ENCODE measurements at places on chromosomes 5 and 9.

- no peaks in the 10 kb centered on the region for H3K4me1 ChIP-seq
- no peak overlapping the region for H3K4me3 ChIP-seq
- H3K36me3 ChIP-seq = no peaks in the 10 kb centered on the region
- no peak for DNase-seq
- H3K27ac ChIP-seq = no peak overlapping the region
These were observed 66.3 kb upstream of the ZBTB43 start for GRCh38 chr9:126738553-126738952.

DNA sequence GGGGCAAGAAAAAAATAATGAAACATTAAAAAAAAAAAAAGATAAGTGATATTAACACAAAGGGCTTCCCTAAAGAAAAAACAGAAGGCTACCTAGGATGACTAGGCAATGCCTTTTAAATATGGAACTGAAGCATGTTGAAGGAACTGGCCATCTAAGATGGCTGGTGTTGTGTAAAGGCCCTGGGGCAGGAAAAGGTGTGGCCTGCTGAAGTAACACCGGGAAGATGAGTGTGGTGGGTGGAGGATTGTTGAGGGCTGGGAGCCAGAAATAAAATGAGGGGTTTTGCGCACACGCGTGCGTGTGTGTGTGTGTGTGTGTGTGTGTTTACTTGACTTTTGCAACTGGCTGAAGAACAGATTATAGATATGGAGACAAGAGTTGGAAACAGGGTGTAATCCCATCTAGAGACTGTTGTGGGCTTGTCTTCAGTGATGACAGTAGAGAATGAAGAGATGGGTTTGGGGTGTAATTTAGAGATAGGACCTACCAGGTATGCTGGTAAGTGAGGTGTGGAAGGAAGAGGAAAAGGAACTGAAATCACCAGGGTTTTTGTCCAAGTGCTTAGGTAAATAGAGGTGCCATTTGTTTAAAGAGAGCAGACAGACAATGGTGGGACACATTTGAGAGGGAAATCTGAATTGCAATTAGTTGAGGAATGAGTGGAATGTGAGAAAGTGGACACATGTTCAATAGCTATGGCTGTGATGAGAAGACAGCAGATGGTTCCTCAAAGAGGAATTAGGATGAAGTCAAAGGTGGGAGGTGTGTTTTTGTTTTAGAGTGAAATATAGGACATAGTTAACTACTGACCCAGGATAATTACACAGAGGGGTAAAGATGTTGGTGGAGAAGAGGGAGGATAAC lies 33.9 kb downstream of the RAD23B start:
- no peaks in the 10 kb centered on the region for H3K27me3 ChIP-seq
- H3K36me3 ChIP-seq = peaks cover 68% of the 10 kb centered on the region
- H3K4me3 ChIP-seq = no peak overlapping the region
- H3K27ac ChIP-seq = no peak overlapping the region

GRCh38 chr9:97737429-97737828 lies 40.3 kb upstream of the XPA start:
- H3K4me1 ChIP-seq = peaks cover 6% of the 10 kb centered on the region
- H3K4me3 ChIP-seq = no peak overlapping the region
- no peak overlapping the region for H3K27ac ChIP-seq
- no peaks in the 10 kb centered on the region for H3K36me3 ChIP-seq
- peaks cover 11% of the 10 kb centered on the region for H3K27me3 ChIP-seq

- H3K36me3 ChIP-seq = no peaks in the 10 kb centered on the region
- DNase-seq = peak; percentile 70
- no peak overlapping the region for H3K4me3 ChIP-seq
- H3K27me3 ChIP-seq = no peaks in the 10 kb centered on the region
These were observed 31.4 kb upstream of the ANKRD55 start for GRCh38 chr5:56264417-56265025.

- H3K4me3 ChIP-seq = no peak overlapping the region
- H3K36me3 ChIP-seq = no peaks in the 10 kb centered on the region
- peak overlapping the region; percentile 45 for H3K27ac ChIP-seq
- no peaks in the 10 kb centered on the region for H3K27me3 ChIP-seq
These were observed 100.9 kb upstream of the APC start for GRCh38 chr5:112636751-112637150.

- peak overlapping the region; percentile 44 for H3K4me3 ChIP-seq
- no peak for DNase-seq
- no peaks in the 10 kb centered on the region for H3K27me3 ChIP-seq
- peak overlapping the region; percentile 68 for H3K27ac ChIP-seq
- peaks cover 35% of the 10 kb centered on the region for H3K4me1 ChIP-seq
These were observed 204.9 kb downstream of the MCTP1 start for GRCh38 chr5:95080030-95080429.

DNA sequence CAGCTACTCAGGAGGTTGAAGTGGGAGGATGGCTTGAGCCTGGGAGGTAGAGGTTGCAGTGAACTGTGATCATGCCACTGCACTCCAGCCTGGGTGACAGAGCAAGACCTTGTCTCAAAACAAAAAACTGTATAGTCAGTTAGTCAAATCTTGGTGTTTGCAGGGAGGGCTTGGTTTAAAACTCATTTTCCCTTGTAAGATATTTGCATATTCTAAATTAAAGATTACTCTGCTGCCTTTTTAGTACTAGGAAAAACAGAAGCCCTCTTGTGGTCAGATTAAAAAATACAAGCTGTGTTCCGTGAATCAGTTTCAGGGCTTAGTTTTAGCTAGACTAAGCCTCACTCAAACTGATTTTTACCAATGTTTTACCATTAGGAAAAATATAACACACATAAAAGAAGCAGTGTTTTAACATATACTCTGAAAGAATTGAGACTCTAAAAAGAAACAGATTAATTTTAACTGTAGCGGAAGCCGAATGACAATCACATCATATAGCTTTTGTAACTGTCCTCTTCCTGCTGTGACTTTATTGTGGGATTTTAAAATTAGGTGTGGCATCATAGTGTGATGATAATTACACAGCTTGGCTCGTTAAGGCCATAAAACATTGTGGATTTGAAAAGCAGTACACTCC lies 84.9 kb upstream of the BASP1 start:
- peak overlapping the region; percentile 87 for H3K27ac ChIP-seq
- no peaks in the 10 kb centered on the region for H3K27me3 ChIP-seq
- peak; percentile 95 for DNase-seq
- no peak overlapping the region for H3K4me3 ChIP-seq
- peaks cover 21% of the 10 kb centered on the region for H3K4me1 ChIP-seq

DNA sequence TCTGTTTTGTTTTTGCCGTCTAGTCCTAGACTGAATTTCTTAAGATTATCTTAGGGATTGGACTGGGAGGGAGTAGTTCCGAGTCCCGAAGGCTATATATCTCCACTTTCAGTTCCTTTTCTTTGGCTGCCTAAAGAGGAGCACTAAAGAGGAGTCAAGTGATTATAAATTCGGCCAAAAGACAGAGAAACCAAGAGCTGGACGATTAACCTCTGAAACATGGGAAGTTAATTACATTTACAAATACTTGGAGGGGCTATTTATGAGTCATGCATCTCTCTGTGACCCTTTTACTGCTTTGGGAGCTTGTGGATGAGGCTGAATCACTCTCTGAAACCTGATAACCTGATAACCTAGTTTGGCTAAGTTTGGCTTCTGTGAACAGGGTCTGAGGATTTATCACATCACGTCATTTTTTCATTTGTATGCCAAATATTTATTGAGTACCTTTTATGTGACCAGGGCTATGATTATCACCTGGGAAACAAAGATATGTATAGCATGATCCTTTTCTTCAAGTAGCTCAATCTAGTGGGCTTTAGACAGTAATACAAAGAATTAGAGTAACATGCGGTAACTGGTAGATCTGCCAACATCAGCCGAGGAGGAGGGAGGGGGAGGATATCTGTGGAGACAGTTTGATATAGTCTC lies 180.9 kb downstream of the CD180 start:
- H3K36me3 ChIP-seq = no peaks in the 10 kb centered on the region
- H3K4me3 ChIP-seq = no peak overlapping the region
- H3K4me1 ChIP-seq = no peaks in the 10 kb centered on the region
- H3K27me3 ChIP-seq = no peaks in the 10 kb centered on the region
- H3K27ac ChIP-seq = no peak overlapping the region

GRCh38 chr5:137203011-137203632 lies 296.0 kb downstream of the SPOCK1 start:
- no peak overlapping the region for H3K27ac ChIP-seq
- H3K36me3 ChIP-seq = no peaks in the 10 kb centered on the region
- no peaks in the 10 kb centered on the region for H3K4me1 ChIP-seq

DNA sequence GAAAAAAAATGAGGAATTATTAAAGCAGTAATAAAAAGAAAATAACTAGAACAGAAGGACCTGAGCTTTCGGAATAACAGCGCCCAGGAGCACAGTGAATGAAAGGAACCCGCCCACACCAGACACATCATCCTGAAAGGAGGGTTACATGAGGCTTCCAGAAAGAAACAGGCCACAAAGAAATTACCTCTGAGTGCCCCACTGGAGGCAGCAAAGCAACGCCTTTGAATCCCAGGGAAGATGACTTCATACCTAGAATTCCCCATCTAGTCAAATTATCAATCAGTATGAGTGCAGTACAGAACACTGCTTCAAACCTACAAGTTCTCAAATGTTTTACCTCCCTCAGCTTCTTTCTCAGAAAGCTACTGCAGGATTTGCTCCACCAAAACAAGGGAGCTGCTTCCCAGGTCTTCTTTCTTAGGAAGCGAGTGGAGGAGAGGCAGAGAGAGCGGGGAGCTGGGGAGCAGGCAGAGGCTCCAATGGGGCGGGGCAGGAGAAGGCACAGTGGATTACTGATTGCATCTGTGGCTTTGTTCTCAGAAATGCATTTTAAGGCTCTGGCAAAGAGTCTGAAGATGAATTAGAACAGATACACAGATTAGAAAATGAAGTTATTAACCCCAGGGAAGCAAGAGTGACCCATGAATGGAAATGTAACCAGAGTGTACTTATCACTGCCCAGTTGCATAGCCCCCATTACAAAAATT lies 87.1 kb downstream of the SEMA4D start:
- no peak overlapping the region for H3K27ac ChIP-seq
- no peaks in the 10 kb centered on the region for H3K27me3 ChIP-seq
- no peaks in the 10 kb centered on the region for H3K36me3 ChIP-seq
- H3K4me1 ChIP-seq = no peaks in the 10 kb centered on the region
- no peak for DNase-seq

GRCh38 chr5:64384765-64385164 lies 121.0 kb upstream of the RGS7BP start:
- peaks cover 7% of the 10 kb centered on the region for H3K27me3 ChIP-seq
- no peaks in the 10 kb centered on the region for H3K4me1 ChIP-seq
- H3K36me3 ChIP-seq = no peaks in the 10 kb centered on the region
- no peak overlapping the region for H3K27ac ChIP-seq
- H3K4me3 ChIP-seq = no peak overlapping the region
- peak; percentile 6 for DNase-seq

DNA sequence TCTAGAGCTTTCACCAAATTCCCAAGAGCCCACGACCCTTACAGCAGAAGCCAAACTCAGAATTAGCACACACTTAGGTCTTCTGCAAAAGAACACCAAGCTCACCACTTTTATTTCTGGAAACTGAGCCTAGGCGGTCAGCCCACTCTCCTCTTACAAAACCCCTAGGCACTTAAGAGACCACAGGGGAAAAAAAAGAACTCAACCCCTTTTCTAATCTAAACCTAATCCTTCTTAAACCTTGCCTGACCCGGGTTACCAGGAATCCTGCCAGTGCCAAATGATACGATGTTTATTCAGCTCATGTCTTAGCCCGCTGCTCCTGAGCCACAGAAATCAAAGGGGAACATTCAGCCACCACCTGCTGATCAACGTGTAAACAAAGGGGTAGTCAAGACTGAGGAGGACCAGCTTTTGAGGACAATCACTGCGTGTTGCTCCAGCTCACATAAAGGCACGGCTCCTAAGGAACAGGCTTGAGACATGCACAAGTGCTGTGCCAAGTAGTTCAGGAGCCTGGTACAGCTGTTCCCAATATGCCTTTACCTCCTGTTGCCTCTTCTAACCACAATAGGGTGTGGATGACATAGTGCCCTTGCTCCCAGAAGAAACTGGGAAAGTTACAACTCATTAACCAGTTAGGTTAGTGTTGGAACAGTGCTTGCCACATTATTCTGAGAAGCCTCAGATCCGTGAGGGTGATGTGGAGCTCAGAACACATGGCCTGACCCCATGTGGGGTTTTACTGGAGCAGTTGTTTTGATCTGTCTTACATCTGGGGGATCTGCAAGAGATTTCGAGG lies 49.3 kb downstream of the ZFAND5 start:
- H3K27ac ChIP-seq = peak overlapping the region; percentile 51
- H3K27me3 ChIP-seq = no peaks in the 10 kb centered on the region
- H3K36me3 ChIP-seq = no peaks in the 10 kb centered on the region
- no peak overlapping the region for H3K4me3 ChIP-seq

GRCh38 chr9:88075966-88076285 lies 62.3 kb downstream of the SPATA31C2 start:
- H3K27ac ChIP-seq = peak overlapping the region; percentile 78
- H3K27me3 ChIP-seq = no peaks in the 10 kb centered on the region
- no peak for DNase-seq
- H3K4me3 ChIP-seq = peak overlapping the region; percentile 53

GRCh38 chr5:128378196-128378595 lies 159.8 kb downstream of the FBN2 start:
- H3K27me3 ChIP-seq = peaks cover 4% of the 10 kb centered on the region
- H3K4me3 ChIP-seq = no peak overlapping the region
- H3K36me3 ChIP-seq = no peaks in the 10 kb centered on the region
- H3K4me1 ChIP-seq = no peaks in the 10 kb centered on the region
- H3K27ac ChIP-seq = no peak overlapping the region

DNA sequence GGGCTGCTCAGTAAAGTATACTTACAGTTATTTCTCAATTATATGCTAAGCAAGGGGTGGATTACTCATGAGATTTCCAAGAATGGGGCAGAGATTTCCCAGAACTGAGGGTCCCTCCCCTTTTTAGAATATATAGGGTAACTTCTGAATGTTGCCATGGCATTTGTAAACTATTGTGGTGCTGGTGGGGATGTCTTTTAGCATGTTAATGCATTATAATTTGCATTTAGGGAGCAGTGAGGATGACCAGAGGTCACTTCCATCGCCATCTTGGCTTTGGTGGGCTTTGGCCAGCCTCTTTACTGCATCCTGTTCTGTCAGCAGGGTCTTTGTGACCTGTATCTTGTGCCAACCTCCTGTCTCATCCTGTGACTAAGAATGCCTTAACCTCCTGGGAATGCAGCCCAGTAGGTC lies 35.5 kb downstream of the TTC1 start:
- peaks cover 10% of the 10 kb centered on the region for H3K36me3 ChIP-seq
- no peak overlapping the region for H3K27ac ChIP-seq
- H3K27me3 ChIP-seq = no peaks in the 10 kb centered on the region
- no peak overlapping the region for H3K4me3 ChIP-seq
- DNase-seq = no peak
- peaks cover 6% of the 10 kb centered on the region for H3K4me1 ChIP-seq

DNA sequence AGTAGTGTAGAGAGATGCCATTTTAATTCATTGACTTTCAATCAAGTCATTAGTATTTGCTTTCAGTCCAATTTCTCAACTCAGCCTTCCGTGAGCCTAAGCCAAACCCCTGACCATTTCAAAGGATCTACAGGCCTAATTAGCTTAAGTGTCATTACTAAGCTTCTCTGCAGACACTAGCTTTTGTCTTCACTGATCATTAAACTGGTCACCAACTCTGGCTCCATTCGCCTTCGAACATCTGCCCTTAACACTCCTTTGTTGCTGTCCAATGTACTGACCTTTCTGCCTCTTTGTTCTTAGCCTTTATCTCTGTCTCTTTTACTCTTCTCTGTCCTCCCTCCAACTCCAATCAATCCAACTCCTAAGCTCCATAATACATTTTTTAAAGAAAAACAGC lies 299.3 kb downstream of the DIRAS2 start:
- DNase-seq = no peak
- H3K36me3 ChIP-seq = no peaks in the 10 kb centered on the region
- no peak overlapping the region for H3K4me3 ChIP-seq
- H3K27ac ChIP-seq = no peak overlapping the region
- H3K4me1 ChIP-seq = no peaks in the 10 kb centered on the region
- H3K27me3 ChIP-seq = no peaks in the 10 kb centered on the region

GRCh38 chr5:161676103-161676502 lies 9.4 kb upstream of the GABRA6 start:
- no peak overlapping the region for H3K27ac ChIP-seq
- peak; percentile 13 for DNase-seq
- no peaks in the 10 kb centered on the region for H3K4me1 ChIP-seq
- H3K27me3 ChIP-seq = no peaks in the 10 kb centered on the region

All from A673 (cell line).